ENCODE measurements at places on chromosomes 1 and 21.

GRCh38 chr21:26920055-26920454 is 46.8 kb downstream of the ADAMTS5 start:
- DNase-seq: no peak

DNA sequence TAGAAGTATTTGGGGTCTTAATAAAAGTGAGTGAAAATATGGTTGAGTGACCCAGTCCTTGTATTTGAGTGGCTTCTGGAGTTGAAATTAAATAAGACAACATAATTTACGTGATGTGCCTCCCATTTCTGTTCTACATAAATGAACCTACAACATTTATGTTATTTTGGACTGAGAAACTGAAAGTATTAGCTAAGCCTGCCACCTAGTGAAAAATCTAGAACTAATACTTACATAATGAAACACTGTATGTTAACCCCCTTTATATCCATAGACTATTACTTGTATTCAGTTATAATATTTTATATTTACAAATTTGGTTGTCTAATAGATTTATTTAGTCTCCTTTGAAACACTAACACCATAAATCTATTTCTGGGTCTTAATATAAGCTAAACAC is 298.9 kb downstream of the KCNT2 start:
- peak; percentile 14 for DNase-seq

DNA sequence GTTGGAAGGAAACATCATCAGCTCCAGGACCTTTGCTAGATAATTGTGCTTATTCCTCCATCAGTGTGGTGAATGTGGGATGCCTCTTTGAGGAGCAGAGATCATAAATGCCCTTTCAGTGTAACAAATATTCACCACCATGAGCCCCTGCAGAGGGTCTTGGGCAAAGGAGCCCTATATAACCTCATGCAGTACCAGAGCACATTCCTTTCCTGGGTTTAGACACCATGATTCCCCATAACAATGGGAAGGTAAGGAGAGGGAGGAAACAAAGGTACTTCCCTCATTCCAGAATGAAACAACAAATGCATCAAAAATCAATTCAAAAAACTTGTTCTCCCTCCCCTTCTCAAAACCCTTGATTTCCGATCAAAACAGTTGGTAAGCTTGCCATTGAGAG is 103.4 kb upstream of the PROX1 start:
- no peak for DNase-seq

GRCh38 chr21:36547464-36547863 is 67.5 kb upstream of the CLDN14 start:
- DNase-seq: no peak

- peak; percentile 57 for DNase-seq
Measured at GRCh38 chr1:205920159-205920558, 23.1 kb downstream of the SLC26A9 start.

GRCh38 chr1:15160626-15161025 is 7.1 kb downstream of the TMEM51 start:
- DNase-seq: no peak
